NCI-H2227 treated with DMSO at 0.1 percent for 48 hours (cell line): ENCODE measurements at places on chromosomes 2 and 18.

- DNase-seq, result peak; percentile 15
Measured at GRCh38 chr18:74476140-74476539, 19.0 kb upstream of the DIPK1C start.

- no peak for DNase-seq
Measured at GRCh38 chr2:223887127-223887526, 49.7 kb upstream of the AP1S3 start.

- DNase-seq, result no peak
Measured at GRCh38 chr2:150020221-150020620, 432.6 kb upstream of the MMADHC start.

GRCh38 chr2:28325173-28325566 lies 67.5 kb upstream of the FOSL2 start:
- DNase-seq, result no peak

- DNase-seq, result no peak
Measured at GRCh38 chr2:155412598-155412997, 714.1 kb downstream of the KCNJ3 start.

DNA sequence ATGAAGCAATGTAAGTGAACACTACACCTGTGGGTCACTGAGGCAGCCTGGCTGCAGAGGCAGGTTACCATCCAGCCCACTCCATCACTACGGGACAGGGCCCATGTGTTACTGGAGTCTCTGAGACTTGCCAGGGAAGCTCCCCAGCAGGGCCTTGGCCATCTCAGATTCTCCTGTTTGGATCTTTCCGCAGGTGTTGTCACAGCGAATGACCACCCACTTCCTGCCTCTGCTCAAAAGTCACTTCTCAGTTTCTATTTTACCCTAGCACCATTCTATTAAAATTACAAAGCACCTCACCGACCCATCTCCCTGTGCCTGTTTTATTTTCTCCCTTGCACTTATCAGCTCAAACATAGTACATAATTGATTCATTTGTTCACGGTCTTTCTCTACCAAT lies 34.5 kb upstream of the L3MBTL4 start:
- DNase-seq, result no peak

- DNase-seq, result no peak
Measured at GRCh38 chr2:152781175-152781574, 62.8 kb downstream of the ARL6IP6 start.

GRCh38 chr2:9753665-9754531 lies 89.4 kb upstream of the TAF1B start:
- no peak for DNase-seq

- DNase-seq, result no peak
Measured at GRCh38 chr2:20624156-20624883, 26.6 kb downstream of the HS1BP3 start.

GRCh38 chr2:231489990-231490389 lies 25.7 kb upstream of the NCL start:
- DNase-seq, result no peak

- DNase-seq, result no peak
Measured at GRCh38 chr2:216829533-216829932, 30.3 kb downstream of the TNP1 start.

- DNase-seq, result no peak
Measured at GRCh38 chr2:63742580-63742976, 99.1 kb upstream of the UGP2 start.

- no peak for DNase-seq
Measured at GRCh38 chr2:217438821-217439220, 564.0 kb downstream of the TNS1 start.

GRCh38 chr2:160934263-160934662 lies 226.0 kb upstream of the TANK start:
- DNase-seq, result no peak

DNA sequence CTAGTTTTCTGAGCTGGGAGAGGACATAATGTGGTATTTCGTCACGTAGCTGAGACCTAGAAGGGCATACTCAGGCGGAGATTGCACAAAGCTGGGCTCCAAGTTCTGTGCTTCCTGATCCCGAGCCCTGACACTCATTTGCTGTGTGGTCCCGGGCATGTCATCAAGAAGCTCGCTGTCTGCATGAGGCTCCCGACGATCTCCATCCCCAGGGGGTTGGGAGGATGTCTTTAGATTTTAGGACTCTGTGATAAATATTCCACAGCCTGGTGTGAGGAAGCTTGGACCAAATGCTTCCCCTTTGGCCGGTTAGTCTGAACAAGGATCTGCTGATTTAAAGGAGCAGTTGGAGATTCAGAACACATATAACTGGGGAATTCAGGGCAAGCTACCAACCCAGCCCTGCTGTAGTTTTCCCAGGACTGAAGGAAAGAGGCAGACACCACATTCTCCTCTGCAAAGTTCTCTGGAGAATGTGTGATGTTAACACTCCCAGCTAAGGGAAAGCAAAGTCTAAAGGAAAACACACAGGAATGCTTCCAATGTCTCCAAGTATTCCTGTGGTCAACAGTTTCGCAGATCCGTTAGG lies 2.3 kb downstream of the KCNE4 start:
- no peak for DNase-seq

DNA sequence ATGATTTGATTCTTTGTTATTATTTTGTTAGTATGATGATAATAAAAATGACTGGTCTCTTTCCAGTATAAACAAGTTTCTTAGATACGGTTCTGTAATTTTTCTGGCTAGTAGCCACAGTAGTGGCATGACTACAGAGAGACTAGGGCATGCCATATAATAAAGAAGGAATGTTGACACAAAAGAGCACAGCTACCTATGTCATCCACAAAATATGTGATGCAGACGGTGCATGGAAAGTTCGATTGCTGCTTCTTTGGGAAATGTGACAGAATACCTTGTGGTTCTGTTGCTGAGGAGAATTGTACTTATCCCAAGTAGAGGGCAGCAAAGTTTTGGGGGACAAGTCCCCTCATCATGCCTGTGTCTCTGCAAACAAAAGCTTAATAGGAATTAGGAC lies 26.1 kb upstream of the SETBP1 start:
- DNase-seq, result no peak

DNA sequence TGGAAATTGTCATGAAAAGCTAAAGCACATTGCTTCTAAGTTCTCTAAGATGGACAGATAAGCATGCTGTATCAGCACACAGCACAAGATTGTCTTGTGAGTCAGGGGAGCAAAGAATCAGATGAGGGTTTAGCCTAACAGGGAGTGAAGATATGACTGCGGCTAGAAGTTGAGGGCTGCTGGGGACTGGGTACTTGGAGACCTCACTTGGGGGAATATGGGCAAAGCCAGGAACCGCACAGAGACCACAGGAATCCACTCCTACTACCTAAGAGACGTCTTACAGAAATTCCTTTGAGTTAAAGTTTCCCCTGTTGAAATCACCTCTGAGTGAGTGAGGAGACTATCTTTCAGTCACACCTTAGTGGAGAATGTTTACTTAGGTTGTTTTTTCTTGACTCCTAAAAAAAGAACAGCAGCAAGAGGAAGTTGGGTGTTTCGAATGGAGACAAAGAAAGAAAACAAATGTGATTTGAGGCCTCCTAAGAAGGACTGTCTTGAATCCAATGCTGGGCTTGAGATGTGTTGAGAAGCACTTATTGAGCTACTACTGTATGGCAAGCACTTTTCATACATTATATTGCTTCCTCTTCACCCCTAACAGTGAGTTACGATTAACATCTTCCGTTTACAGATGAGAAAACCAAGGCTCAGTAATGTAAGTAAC lies 100.7 kb downstream of the ANKRD44 start:
- no peak for DNase-seq

DNA sequence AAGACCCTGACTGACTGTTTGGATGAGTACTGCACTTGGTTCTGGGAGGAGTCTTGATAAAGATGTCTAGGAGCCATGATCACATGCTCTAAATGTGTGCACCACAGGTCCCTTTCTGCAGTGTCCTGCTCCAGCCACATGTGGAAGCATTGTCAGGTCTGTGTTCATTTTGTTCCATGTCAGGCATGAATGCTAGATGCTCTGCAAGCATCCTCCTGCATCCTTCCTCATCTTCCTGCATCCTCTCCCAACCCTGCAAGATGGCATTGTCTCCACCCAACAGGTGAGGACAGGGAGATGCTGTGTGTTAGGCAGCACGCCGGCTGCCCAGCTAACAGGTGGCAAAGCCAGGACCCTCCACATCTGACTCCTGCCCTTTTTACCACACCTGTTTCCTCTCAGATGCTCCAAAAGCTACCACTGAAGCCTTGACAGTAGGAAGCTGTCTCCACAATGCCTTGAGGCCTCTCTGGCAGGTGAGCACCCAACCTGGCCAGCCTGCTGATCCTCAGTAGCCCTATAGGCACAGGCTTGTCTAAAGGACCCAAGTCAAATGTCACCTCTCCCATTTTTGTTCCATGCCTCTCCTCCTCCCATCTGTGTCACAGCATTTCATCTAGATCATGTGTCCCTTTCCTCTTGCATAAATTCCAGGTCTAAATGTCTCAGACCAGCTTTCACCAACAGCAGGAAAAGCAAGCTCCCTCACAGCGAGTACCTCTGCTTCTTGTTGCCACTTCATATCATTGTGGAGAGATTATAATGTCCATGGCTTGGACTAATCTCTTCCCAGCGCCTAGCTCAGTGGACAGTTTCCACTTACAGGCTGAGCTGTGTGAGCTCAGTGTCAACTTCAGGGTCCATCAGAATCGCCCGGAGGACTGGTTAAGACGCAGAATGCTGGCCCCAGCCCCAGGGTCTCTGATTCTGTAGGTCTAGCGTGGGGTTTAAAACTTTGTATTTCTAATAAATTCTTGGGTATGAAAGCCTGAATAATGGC lies 55.0 kb downstream of the TMEM163 start:
- DNase-seq, result no peak

- no peak for DNase-seq
Measured at GRCh38 chr2:143717053-143717452, 587.8 kb downstream of the ARHGAP15 start.

GRCh38 chr2:8514796-8515758 lies 166.8 kb upstream of the ID2 start:
- no peak for DNase-seq

- no peak for DNase-seq
Measured at GRCh38 chr2:128692895-128693742, 374.5 kb upstream of the HS6ST1 start.

DNA sequence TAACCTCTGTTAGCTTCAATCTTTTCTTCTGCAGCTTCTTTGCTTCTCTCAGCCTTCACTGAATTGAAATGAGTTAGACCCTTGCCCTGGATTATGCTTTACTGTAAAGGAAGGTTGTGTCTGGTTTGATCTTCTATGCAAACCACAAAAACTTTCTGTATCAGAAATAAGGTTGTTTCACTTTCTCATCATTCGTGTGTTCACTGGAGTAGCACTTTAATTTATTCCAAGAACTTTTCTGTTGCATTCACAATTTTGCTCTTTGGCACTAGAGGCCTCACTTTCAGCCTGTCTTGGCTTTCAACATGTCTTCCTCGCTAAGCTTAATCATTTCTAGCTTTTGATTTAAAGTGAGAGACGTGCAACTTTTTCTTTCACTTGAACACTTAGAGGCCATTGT lies 365.3 kb downstream of the TDRD15 start:
- no peak for DNase-seq

DNA sequence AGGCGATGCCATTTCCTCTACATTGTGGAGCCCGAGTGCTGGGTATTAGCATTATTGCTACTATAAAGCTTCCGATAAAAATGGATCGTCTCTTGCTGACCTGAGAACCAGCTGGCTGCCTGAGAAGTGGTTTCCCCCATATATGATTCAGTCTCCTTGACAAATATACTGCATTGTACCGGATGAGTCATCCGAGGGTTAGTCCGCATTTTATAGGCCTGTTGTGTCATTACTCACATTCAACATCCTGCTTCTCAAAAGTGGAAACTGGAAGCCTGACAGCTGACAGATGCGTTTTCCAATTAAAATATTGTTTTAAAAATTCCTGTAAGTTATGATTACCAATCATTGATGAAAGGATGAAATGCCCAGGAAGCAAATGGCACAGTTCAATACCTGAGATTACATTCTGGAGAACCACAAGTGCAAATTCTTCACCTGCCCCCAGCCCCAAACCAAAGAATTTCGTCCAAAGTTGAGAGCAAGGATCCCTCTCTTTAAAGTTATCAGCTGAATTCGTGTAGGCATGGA lies 65.7 kb downstream of the SPRED2 start:
- DNase-seq, result peak; percentile 46

DNA sequence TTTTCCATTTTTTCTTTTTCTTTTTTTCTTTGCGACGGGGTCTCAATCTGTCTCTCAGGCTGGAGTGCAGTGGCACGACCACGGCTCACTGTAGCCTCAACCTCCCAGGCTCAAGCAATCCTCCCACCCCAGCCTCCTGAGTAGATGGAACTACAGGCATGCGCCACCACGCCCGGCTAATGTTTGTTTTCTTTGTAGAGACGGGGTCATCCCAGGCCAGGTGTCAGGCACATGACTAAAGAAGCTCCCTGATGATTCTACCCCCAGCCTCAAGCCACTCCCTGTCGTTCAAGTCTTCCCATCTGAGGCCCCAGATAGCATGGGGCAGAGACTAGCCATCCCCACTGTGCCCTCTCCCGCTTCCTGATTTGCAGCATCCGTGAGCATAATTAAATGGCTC lies 9.8 kb upstream of the FZD5 start:
- no peak for DNase-seq

DNA sequence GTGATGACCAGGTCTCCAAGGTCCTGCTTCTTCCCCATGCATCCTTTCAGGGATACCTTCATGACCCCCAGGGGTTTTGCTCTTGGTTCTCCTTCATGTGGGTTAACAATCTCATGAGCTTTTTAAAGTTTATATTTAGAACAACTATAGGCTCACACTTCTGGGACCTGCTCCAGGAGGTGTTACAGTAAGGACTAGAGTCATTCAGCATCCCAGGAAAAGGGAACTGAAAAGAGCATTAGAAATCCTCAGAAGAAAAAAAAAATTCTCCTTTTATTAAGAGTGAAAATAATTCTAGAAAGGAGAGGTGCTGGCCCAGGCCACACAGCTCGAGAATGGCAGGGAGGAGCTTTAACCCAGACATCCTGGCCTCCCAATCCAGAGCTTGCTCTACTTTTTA lies 66.5 kb downstream of the SETBP1 start:
- no peak for DNase-seq

- DNase-seq, result no peak
Measured at GRCh38 chr18:54765636-54766375, 62.5 kb upstream of the RAB27B start.

GRCh38 chr2:72011791-72012190 lies 135.9 kb downstream of the CYP26B1 start:
- DNase-seq, result no peak

- DNase-seq, result no peak
Measured at GRCh38 chr2:228283491-228284171, 102.1 kb upstream of the SPHKAP start.
